Suppressor macrophage treated with lipopolysaccharide for 1 hour (primary cell): ENCODE measurements at places on chromosomes 4 and X.

DNA sequence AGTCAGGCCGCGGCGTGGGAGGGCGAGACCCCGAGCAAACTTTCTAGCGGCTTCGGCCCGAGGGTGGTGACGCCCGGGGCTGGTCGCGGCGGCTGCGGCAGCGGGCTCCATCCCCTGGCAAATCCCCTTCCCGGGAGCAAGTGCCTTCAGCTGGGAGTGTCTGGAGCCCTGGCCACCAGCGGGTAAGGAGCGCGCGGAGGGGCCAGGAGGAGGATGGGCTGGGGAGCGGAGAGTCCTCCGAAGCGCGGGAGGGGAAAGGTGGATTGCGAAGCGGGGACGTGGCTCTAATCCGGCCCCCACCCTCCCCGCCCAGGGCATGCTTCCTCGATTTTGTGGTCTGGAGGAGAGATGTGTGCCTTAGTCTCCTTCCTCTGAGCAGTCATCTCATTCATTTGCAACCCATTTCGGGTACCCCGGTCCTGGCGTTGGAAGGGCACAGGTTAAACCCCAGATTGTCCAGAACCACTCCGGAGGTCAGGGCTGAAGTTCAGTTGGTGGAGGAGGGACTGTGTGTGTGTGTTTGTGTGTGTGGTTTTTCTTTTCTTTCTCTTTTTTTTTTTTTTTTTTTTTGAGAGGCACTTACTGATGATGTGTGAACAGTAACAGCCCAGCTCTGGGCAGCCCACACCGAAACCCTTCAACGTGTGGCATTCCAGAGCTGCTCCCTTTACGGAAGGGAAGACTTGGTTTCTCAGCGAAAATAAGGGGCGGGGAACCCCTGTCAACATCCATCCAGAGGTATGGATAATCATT, 516 bp downstream of the SGMS2 start:
- peak; percentile 75 for DNase-seq

GRCh38 chrX:34624416-34624815, 32.7 kb downstream of the TMEM47 start:
- DNase-seq = no peak

- no peak for DNase-seq
Observed at GRCh38 chr4:62522273-62522672, 1322.1 kb downstream of the ADGRL3 start.

- no peak for DNase-seq
Observed at GRCh38 chrX:71162981-71163380, 18.3 kb downstream of the NLGN3 start.

- no peak for DNase-seq
Observed at GRCh38 chrX:105331244-105331643, 110.8 kb upstream of the TEX13A start.

DNA sequence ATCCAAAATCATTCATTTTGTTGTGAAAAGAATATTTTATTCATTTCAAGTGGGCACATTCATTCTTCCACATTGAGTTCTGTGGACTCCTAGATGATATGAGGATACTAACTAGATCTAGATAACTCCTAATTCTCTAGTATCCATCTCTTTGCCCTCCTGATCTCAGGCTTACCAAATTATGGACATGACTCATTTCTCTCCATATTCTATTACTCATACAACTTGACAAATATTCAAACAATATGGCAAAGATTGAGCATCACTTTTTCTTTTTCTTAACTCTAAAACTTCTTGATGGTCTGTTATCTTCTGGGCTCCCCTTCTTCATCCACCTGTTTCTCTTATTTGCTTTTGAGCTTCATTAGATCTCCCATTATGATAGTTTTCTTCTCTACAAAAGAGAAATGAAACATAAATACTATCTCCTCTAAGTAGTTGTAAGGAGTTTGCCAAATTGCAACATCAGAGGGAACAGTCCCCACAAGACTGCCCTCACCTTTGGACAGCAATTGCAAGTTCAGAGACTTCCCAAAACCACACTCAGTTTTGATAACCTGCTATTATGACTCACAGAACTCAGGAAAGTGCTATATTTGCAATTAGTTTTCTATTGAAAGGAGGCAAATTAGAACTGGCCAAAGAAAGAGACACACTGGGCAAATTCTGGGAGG, 422.9 kb downstream of the SPRY1 start:
- peak; percentile 24 for DNase-seq

GRCh38 chr4:10442976-10443375, 14.2 kb downstream of the ZNF518B start:
- DNase-seq = no peak

- DNase-seq = no peak
Observed at GRCh38 chr4:176435901-176436292, 116.1 kb downstream of the SPCS3 start.

DNA sequence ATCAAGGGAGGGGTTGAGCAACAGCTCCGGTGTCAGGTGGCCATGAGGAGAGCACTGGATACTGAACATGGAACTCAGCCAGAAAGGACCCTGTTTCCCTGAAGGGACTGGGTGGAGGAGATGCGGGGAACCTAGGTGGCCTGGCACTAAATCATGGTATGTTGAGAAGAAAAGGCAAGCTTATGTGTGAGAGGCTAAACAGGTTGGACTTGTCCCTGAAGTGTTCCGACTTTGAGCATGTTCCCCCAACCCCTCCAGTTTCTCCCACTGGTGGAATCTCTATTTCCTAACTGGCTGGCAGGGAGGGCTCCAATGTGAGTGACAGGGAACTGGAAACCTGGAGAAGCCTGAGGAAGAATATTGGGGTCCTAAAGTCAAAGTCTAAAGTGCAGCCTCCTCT, 69.5 kb downstream of the PLAC1 start:
- DNase-seq = no peak

DNA sequence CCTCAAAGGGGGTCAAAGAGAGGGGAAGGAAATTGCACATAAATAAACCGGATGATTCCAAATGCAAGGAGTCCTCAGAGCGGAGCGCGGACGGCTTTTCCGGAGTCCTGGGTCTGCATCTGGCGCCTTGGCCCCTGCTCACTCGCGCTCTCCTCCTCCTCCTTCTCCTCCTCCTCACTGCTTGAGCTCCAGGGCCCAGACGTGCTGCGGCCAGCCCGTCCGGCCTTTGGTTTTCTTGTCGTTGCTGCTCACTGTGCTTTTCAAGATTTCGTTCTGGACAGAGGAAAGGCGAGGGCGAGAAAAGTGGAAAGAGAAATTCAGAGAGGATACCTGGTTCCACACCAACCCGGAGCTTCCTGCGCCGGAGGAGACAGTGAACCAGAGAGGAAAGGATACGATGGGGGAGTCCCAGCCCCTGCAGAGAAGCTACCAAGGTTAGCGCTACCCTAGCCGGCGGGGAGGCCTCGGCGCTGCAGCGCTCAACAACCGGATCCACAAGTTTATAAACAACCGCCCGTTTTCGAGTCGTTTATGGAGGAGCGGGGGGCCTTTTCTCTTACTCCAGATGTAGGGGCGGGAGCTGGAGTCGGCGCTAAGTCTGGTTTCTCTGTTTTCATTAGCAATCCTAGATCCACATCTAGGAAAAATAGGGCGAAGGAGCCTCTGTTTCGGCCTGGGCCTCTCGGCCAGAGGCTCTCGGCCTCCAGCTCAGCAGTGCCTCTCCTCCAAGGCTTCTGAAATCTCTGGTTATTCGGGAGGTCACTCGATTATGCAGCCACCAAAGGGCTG, 2.7 kb downstream of the HAND2 start:
- DNase-seq = no peak

- DNase-seq = no peak
Observed at GRCh38 chr4:157994863-157995262, 178.0 kb downstream of the GASK1B start.

- no peak for DNase-seq
Observed at GRCh38 chrX:77514177-77514576, 67.0 kb downstream of the FGF16 start.

DNA sequence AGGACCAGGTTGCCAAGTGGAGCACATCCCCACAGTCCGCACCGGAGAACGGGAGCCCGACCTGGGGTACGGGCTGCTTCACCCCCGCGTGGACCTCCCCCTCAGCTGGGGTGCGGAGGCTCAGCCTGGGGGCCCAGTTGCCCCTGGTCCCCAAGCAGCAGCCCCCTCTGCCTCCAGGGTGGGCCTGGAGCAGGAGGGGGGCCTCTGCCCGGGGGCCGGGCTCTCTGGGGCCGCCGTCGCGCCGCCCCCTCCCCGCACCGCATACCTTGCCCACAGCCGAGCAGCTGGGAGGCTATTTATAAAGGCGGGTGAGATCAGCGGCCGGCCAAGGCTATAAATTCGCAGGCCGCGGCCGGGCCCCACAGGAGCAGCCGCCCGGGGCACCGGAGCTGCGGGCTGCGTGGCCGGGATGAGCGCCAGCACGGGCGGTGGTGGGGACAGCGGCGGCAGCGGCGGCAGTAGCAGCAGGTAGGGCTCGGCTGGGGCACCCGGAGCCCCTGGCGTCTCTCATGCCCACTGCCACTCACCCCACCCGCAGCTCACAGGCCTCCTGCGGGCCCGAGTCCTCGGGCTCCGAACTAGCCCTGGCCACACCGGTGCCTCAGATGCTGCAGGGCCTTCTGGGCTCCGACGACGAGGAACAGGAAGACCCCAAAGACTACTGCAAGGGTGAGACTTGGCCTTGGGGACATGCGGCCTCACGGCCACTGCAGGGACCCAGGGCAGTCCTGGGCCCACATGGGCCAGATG, at the start of gene SRPK3:
Gene SRPK3, plus strand, starts transcription at position 364 of the 750 bp plus-strand sequence. Its CDS starts 46 bp downstream, at position 410.
- no peak for DNase-seq

GRCh38 chr4:1478766-1479355, 72.6 kb upstream of the NKX1-1 start:
- DNase-seq = no peak

- DNase-seq = no peak
Observed at GRCh38 chrX:124555036-124555595, 208.8 kb downstream of the SH2D1A start.

DNA sequence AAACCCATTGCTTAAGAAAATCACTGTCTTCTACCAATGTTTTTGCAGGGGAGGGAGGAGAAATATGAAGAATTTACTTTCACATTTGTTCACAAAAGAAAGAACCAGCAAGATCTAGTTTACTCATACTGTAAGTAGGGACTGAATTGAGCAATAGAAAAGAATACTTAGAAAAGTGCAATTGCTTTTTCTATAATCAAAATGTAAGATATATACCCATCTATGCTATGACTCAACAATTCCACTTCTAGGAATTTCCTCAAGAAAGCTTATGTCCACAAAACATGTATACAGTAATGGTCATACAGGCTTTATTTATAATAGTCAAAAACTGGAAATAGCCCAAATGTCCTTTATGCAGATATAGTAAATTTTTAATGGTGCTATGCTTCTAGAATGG, 196.4 kb downstream of the LRBA start:
- no peak for DNase-seq

DNA sequence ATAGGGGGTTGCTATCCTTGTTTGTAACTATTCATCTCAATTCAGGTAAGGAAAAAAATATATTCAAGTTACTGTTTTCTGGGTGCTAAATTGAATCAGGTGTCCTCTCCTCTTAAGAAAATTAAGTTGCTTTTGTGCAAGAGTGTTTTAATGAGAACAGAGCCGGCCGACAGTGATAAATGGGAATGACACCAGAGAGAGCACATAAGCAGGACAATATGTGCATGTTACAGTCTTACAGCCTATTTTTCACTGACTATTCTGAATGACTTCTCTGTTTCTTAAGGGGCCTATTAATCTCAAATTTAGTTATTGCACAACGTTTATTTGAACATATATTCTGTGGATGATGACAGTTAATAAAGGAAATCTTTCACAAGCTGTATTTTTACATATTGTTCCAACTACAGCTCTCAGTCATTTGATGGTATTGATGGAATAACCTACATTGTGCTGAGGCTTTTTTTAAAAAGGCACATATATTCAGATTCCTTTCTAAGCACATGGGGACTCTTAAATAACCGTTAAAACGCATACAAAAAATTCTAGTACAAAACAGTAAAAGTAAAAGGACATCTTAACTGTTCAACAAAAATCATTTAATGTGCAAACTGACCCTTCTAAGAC, 68.4 kb downstream of the SLC10A7 start:
- DNase-seq = no peak

DNA sequence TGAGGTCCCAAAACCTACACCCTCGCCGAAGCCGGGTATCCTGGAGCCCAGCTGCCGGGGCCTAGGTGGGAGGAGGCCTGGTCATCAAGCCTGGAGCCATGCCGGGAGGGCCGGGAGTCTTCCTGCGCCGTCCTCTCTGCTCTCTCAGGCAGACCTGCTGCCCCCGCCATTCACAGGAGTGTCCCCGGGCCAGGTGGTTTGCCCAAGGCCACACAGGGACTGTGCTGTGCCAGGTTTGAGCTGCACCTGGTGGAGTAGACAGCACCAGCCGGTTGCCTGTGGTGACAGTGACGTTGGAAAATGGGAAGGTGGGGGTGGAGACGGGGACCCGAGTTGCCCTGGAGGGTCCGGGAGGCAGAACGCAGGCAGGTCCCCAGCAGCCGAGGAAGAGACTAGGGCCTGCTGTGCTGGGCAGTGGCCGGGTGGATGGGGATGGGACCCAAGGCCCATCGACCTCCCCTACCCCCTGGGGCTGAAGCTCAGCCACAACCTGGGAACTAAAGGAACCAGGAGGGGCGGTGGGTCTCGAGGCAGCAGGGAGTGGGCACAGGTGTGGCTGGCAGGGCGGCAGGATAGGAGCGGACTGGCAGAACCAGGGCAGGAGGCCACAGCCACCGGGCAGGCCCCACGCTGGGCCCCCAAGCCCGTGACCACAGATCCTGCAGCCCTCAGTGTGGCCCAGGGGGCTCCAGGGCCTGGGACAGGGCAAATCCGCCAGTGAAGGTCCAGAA, 9.5 kb downstream of the DOK7 start:
- no peak for DNase-seq

- no peak for DNase-seq
Observed at GRCh38 chrX:11290416-11291102, 2.7 kb upstream of the AMELX start.

DNA sequence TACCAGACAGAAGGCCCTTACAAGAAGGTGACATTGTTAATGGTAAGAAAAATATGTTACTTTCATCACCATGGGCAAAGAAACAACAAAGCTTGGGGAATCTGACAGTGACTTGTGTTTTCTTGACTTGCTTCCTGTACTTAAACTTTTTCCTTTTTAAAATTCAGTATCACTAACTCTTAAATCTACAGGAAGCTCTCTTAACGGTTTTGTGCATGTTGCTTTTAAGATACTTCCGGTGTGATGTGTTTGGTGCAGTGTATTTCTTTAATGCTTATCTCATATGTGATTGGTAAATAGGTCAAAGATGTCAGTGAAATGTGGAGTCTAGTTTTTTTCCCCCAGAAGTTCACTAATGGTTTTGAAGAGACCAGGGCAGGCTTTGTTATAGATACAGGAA, 45.2 kb downstream of the ADH5 start:
- DNase-seq = no peak

- no peak for DNase-seq
Observed at GRCh38 chr4:47219586-47219985, 188.2 kb downstream of the GABRB1 start.

- DNase-seq = no peak
Observed at GRCh38 chrX:131063613-131064012, 5.5 kb downstream of the ARHGAP36 start.
